ENCODE measurements at places on chromosomes 2 and 18.
A peak's percentile ranks its signal among the peaks of the same experiment; 100 is the strongest.

GRCh38 chr18:49479381-49480137, 7.5 kb downstream of the C18orf32 start:
- no peak for DNase-seq

GRCh38 chr2:164220265-164220664, 401.0 kb downstream of the GRB14 start:
- DNase-seq = no peak

GRCh38 chr2:219172231-219173154, 2.7 kb upstream of the SLC23A3 start:
- no peak for DNase-seq

- DNase-seq = no peak
Observed at GRCh38 chr2:143928613-143929012, 591.3 kb downstream of the ZEB2 start.

GRCh38 chr2:25324905-25325592, 16.7 kb downstream of the DNMT3A start:
- DNase-seq = no peak

- DNase-seq = no peak
Observed at GRCh38 chr2:27448381-27448780, 6.2 kb downstream of the KRTCAP3 start.

DNA sequence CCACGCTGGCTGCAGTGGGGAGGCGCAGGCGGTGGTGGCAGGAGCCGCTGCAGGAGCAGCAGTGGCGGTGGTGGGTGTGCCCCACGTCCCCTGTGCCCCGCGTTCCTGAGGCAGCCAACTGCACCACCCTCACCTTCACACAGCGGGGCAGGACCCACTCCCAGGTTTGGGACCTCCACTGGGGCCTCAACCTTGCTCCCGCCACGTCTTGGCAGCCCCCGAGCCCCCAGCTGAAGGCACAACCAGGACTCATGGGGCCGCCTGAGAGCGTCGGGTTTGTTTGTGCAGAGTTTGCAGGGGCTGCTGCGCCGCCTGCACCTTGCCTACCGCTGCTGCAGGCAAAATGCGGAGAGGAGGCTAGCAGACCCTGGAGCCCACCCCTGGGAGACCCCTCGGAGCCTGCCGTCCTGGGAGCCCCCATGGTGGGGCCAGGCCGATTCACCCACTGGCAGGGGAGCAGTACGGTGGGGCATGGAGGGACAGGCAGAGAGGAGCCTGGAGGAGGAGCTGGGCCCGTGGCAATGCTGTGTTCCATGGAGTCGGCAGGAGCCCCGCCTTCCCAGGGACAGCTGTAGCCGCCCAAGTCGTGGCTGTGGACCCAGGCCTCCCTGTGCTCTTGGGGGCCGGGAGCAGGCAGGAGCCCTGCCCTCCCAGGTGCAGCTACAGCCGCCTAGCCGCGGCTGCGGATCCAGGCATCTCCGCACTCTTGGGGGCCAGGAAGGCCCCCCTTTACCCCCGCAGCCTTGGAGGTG, 14.7 kb upstream of the EML6 start:
- no peak for DNase-seq

DNA sequence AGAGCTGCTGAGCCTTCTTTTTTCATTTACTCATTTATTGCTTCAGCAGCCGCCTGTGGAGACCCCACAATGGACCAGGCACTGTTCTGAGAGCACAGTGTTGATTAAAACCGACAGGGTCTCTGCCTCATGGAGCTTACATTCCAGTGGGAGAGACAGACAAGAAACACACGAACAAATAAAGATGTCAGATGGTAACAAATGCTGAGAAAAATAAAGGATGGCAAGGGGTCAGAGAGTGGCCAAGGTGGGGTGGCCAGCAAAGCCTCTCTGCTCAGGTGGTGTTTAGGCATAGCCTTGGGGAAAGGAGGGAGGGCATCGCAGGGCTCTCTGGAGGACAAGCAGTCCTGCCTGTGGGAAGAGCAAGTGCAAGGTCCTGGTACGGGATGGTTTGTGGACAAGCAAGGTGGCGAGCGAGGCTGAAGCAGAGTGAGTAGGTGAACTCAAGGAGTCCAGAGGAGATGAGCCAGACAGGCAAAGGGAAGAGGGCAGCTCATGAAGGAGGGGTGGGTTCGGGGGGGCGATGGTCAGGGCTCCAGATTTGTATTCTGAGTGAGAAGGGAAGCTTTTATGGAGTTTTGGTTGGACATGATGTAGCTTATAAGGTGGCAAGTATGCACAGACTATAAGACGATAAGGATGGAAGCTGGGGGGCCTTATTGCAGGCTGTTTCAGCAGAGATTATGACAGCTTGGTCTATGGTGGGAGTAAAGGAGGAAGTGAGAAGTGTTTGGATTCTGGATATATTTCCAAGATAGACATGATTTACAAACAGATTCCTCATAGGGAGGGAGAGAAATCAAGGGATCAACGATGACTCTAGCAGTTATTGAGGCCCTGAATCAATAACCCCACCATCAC, 8.8 kb upstream of the ITGB6 start:
- no peak for DNase-seq

- DNase-seq = no peak
Observed at GRCh38 chr2:202790676-202791075, 80.9 kb downstream of the ICA1L start.

GRCh38 chr2:70551167-70551566, 2.5 kb downstream of the TGFA start:
- DNase-seq = no peak

GRCh38 chr2:30688956-30689401, 118.3 kb downstream of the CAPN13 start:
- no peak for DNase-seq

- DNase-seq = no peak
Observed at GRCh38 chr2:237964578-237965404, 2.0 kb upstream of the UBE2F start.

GRCh38 chr2:239482778-239483712, 82.2 kb upstream of the HDAC4 start:
- DNase-seq = no peak

- no peak for DNase-seq
Observed at GRCh38 chr2:218369330-218369729, 12.7 kb downstream of the CATIP start.

GRCh38 chr2:198106621-198107385, 302.4 kb downstream of the PLCL1 start:
- peak; percentile 97 for DNase-seq

DNA sequence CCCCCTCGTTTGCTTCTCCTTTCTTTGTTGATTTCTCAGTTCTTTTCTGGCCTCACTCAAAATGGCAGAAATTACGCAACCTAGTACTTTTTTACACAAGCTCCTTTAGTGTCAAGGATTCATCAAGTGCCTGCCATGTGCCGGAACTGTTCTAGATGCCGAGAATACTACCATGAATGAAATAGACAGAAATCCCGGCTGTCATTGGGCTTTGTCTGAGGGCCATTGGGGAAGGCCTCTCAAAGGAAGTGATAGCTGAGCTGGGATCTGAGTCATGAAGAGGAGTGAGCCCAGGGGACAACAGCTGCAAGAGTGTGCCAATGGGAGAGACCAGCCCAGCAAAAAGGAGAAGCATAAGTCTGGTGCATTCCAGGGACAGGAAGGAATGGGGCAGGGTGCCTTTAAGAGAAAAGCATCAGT, 34.3 kb upstream of the PPP1CB start:
- DNase-seq = peak; percentile 91

DNA sequence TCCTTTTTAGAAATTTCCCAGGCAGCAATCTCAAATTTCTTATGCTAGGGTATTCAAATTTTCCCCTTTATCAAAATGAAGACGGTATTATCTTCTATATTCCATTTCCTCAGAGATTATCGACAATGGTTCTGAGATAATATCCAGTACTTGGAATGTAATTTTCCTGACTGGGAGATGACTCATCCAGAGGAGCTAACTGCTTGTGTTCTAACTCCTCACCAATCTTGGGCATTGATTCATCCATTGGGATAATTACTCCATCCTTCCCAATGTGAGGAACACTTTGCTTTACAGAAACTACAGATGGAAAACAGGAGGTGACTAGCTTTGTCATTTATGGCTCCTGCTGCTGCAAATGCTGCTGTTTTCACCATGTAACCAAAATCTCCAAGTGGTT, 239.4 kb upstream of the LYPD1 start:
- no peak for DNase-seq

- DNase-seq = no peak
Observed at GRCh38 chr2:20479835-20480234, 33.0 kb downstream of the RHOB start.

DNA sequence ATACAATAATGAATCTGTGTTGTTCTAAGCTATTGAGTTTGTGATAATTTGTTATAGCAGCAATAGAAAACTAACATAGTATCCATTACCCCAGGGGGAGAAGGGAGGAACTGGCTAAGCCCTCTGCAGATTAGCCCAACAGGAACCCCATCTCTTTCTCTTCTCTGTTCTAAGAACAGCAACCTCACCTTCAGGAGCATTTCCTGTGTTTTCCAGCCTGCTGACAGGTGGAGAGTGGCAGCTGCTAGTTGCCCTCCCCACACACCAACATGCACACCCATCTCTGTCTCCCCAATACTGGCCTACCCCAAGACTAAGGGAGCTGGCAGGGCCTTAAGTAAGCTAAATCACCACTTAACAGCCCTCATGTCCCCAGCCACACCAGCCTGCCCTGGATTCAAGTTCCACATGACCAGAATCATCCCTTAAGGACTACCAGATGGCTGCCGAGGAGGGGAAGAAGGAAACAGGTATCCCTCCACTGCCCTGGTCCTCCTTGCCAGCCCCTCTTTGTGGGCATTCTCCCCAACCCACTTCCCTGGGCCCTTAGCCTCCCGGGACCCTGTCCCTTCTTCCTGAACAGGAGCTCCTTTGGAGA, 52.8 kb downstream of the TRABD2A start:
- DNase-seq = no peak

GRCh38 chr18:79742076-79742475, 55.7 kb upstream of the KCNG2 start:
- DNase-seq = no peak

GRCh38 chr18:13232971-13233786, 14.6 kb downstream of the LDLRAD4 start:
- no peak for DNase-seq

DNA sequence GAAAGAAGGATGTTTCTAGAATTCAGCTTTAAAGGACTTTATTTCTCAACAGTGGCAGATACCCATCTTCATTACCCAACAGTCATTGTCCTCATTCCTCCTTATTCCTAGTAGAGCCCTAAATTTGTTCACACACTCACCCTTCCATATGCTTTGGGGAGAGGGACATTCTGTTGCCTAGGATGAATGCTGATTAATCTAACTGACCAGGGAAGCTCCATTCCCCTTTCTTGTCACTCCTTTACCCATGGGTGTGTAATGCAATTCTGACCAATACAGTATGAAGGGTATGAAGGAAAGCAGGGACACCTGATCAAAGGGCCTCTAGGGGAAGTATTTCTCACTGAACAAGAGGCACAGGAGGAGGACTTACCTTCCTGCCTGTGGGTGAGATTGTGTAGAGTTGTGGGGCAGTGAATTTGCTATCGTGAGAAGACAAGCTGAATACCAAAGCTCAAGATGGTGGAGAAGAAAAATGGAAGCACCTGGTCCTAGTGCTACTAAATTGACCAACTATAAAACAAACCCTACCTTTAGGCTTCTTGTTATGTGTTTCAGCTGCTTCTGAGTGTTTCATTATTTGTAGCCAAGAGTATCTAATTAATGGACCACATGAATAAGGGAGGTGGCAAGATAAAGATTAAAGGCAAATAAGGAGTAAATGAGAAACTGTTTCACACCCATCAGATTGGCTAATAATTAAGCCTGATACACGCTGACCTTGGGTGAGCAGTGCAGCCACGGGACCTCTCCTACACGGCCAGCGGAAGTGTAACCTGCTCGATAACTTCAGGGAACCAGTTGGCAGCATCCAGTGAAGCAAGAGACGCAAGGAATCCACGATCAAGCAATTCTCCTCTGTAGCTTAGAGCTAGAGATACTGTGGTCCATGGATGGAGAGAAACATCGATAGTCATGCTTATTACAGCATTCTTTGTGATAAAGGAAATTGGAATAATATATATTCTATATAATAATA, 202.3 kb downstream of the MYCN start:
- DNase-seq = no peak

GRCh38 chr2:46858702-46859090, 56.9 kb downstream of the MCFD2 start:
- no peak for DNase-seq

GRCh38 chr2:226699321-226699720, 100.3 kb downstream of the IRS1 start:
- no peak for DNase-seq

DNA sequence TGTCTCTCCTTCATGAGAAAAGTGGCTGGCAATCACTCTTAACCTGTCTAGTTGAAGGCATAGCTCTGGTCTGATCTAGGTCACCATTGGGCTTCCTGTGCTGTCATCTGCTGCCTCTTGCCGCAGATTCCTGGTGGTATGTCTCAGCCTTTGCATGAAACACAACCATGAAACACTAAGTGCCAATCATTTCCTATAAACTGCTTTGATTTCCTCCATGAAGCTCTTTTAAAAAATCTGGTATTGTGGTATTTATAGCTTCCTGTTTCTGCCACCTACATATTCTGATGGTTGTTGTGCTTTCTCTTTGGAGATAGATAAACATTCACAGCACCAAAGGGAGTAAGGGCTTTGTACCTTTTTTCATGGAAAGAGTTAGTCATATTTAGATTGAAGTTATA, 120.0 kb upstream of the EPC2 start:
- no peak for DNase-seq

DNA sequence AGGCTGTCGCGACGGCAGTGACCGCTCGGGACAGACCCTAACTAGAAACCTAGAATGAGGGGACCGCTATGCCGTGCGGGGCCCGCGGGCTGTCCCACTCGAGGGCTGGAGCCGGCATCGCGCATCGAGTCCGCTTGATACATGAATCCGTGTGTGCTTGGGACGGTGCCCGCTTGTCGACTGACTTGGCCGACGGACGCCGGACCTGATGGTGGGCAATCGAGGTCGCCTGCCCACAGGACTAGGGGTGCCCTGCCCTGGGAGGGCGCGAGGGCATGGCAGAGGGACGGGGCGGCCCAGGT, 749 bp upstream of the PTMA start:
- peak; percentile 56 for DNase-seq
